Fibroblast of skin of right biceps (primary cell): ENCODE measurements at places on chromosomes 12 and 14.

DNA sequence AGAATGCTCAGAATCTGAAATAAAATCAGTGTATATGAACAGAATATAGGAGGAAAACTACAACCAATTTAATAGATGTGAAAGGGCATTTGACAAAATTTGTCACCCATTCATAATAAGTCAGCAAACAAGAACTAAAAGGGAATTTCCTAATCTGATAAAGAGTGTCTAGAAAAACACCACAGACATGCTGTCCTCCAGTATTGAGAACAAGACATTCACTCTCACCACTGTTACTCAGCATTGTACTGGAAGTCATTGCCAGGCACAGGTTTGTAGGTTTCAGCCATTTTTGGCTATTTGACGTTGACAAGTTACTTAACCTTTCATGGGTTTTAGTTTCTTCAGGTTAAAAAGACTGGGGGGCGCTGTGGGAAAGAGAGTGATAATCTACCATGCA lies 13.2 kb downstream of the EIF2S1 start:
- no peak for DNase-seq

GRCh38 chr12:76641961-76642360 lies 82.4 kb upstream of the OSBPL8 start:
- DNase-seq: no peak

GRCh38 chr12:8734873-8735381 lies 37.1 kb downstream of the RIMKLB start:
- no peak for DNase-seq

- peak; percentile 62 for DNase-seq
Observed at GRCh38 chr12:43332977-43333640, 218.9 kb downstream of the ADAMTS20 start.

GRCh38 chr14:105377555-105378182 lies 20.7 kb upstream of the TEX22 start:
- no peak for DNase-seq
